ENCODE measurements at places on chromosomes 5 and 9. TPM values are rescaled to one million over a fixed set of nuclear protein-coding genes. Genes with fewer than 3 reads are reported as not detected.

The ARL10 gene
- 1.9 TPM for polyA plus RNA-seq

The ENTPD2 gene
- 1.7 TPM for polyA plus RNA-seq

The CDK5RAP2 gene
- 41.9 TPM for polyA plus RNA-seq

The PCDHGA3 gene
- 0.80 TPM for polyA plus RNA-seq

The ANKRD20A1 gene
- polyA plus RNA-seq = 0.74 TPM

The ANGPTL2 gene
- 5.6 TPM for polyA plus RNA-seq

The CYLC2 gene
- polyA plus RNA-seq = not detected

The CCIN gene
- 0.32 TPM for polyA plus RNA-seq

The BARHL1 gene
- polyA plus RNA-seq = not detected

The TLE1 gene
- 43.7 TPM for polyA plus RNA-seq

The CD274 gene
- polyA plus RNA-seq = 1.1 TPM

The PCDHB6 gene
- 0.30 TPM for polyA plus RNA-seq

The GABBR2 gene
- polyA plus RNA-seq = 1.4 TPM

The LIX1 gene
- polyA plus RNA-seq = 0.03 TPM

The MAT2B gene
- 21.9 TPM for polyA plus RNA-seq

The WNT8A gene
- polyA plus RNA-seq = not detected

The MEF2C gene
- polyA plus RNA-seq = 26.8 TPM

The GRM6 gene
- polyA plus RNA-seq = not detected

The CA9 gene
- polyA plus RNA-seq = 1.3 TPM

The PCDHA12 gene
- polyA plus RNA-seq = 0.17 TPM

The OGN gene
- 7.7 TPM for polyA plus RNA-seq

The EQTN gene
- 0.24 TPM for polyA plus RNA-seq

The KIF27 gene
- 0.81 TPM for polyA plus RNA-seq

The OR1Q1 gene
- not detected for polyA plus RNA-seq

The PKD2L2 gene
- polyA plus RNA-seq = not detected

The HEMGN gene
- not detected for polyA plus RNA-seq

The SLC23A1 gene
- not detected for polyA plus RNA-seq

The C7 gene
- polyA plus RNA-seq = 442 TPM
